ENCODE measurements at places on chromosomes 13 and 19.

- no peak for DNase-seq
Observed at GRCh38 chr13:112892426-112893206, 76.4 kb upstream of the MCF2L start.

DNA sequence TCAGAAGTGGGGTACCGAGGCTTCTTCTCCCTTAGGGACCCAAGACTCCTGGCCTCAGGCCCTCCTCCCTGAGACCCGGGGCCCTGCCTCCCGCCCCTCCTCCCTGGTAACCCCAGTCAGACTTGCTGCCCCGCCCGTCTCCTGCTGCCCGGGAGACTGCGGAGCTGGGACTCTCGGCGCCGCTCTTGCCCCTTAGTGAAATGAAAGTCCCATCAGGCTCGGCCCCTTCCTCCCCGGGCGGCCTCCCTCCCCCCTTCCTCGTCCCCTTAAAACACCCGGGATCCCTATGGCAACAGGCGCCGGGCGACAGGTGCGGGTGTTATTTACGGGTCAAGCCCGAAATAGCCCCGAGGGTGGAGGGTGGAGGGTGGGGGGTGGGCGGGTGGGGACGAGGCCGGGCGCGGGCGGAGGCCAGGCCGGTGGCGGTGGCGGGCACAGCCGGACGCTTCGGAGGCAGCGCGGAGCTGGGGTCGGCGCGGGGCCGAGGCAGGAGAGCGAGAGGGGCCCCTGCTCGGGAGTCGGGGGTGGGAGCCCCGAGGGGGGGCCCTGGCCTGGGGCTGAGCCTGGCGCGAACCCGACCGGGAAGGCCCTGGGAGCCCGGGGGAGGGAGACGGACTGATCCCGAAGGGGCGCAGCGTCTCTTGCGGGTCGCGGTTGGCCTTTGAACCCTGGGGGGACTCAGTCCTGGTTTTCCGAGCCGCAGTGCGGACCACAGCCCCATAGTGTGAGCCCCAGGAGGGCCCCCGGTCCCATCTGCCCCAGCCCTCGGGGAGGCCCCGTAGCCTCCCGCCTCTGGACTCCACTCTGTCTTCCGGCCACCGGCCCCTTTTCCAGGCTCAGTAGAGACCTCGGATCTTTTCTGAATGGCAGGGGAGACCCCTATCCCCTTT, at the start of gene CACNG6:
CACNG6 (plus strand) TSS at position 414 of the 890 bp plus-strand sequence. CDS start 1,241 bp downstream, outside the sequence.
- no peak for DNase-seq

- no peak for DNase-seq
Observed at GRCh38 chr13:40984668-40985366, 34.3 kb downstream of the ELF1 start.

DNA sequence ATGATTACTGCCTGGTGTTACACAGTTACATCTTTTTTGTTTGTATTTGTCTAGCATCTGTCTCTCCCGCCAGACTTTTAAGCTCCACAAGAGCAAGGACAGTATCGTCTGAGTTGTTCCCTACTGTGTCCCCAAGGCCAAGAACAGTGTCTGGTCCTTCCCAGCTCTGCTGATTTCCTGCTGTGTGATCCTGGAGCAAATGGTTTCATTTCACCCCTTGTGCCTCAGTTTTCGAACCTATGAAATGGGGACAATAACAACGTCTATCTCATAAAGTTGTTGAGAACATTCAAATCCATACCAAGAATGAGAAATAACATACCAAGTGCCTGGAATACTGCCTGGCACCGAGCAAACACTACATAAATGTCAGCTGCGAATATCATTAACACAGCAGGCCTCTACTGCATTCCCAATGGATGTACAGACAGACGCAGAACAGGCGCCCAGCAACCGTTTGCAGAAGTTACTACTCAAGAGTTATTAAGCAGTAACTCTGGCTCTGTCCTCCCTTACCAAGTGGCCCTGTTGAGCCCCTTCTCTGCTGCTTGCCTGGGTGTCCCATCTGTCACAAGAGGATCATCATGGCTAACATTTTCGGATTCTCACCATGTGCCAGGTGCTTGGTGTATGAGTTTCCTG, 11.4 kb downstream of the XRCC1 start:
- DNase-seq, result no peak

DNA sequence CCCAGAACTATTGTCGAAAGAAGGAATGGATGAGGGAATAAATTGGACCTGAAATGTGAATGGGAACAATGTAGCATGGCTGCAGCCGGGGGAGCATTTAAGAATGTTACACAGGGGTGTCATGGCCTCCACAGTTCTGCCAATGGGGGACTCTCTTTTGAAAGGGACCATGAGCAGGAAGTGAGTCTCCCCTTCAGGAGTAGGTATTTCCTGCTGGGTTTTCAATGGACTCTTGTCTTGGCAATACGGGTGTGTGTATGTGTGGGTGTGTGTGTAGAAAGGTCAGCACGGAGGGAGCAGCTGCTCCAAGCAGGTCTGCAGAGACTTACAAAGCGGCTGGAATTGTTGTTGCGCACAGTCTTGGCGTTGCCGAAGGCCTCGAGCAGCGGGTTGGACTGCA, 24.4 kb downstream of the MYO1F start:
- no peak for DNase-seq

DNA sequence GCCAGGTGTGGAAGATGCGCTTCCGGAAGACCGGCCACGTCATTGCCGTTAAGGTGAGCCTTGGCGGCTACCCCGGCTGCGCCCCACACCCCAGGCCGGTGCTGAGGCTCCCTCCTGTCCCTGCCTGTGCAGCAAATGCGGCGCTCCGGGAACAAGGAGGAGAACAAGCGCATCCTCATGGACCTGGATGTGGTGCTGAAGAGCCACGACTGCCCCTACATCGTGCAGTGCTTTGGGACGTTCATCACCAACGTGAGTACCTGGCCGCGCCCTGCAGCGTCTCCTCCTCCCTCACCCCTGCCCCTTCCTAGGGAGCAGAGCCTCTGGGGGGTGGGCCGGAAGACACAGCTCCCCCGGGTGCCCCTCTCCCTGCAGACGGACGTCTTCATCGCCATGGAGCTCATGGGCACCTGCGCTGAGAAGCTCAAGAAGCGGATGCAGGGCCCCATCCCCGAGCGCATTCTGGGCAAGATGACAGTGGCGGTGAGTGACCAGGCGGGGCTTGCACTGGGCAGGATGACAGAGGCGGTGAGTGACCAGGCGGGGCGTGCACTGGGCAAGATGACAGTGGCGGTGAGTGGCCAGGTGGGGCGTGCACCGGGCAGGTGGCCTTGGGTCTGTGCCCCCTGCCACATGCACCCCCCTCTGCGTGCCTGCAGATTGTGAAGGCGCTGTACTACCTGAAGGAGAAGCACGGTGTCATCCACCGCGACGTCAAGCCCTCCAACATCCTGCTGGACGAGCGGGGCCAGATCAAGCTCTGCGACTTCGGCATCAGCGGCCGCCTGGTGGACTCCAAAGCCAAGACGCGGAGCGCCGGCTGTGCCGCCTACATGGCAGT, 4.1 kb upstream of the TGFBR3L start:
- DNase-seq, result no peak

- DNase-seq, result no peak
Observed at GRCh38 chr19:2732157-2732725, 7.6 kb downstream of the SLC39A3 start.

GRCh38 chr19:47303966-47304365, 5.7 kb upstream of the C5AR1 start:
- DNase-seq, result no peak

DNA sequence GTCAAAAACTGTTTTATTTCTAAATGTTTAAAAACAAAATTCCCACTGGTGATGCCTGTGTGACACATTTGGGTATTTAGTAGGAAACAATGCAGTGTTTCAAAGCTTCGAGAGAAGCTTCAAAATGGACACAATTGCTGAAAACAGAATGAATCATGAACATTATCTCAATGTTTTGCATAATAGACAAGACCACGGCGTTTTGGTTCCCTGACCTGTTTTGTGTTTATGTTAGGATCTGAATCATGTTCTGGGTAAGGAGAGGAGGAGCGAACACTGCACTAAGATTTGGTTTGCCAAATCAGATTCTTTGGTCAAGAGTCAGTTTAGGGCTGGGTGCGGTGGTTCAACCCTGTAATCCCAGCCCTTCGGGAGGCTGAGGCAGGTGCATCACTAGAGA, 42.2 kb downstream of the IFT88 start:
- no peak for DNase-seq

- no peak for DNase-seq
Observed at GRCh38 chr19:6378041-6378440, 2.3 kb upstream of the PSPN start.

- DNase-seq, result no peak
Observed at GRCh38 chr13:99389520-99390304, 82.5 kb upstream of the GPR183 start.

DNA sequence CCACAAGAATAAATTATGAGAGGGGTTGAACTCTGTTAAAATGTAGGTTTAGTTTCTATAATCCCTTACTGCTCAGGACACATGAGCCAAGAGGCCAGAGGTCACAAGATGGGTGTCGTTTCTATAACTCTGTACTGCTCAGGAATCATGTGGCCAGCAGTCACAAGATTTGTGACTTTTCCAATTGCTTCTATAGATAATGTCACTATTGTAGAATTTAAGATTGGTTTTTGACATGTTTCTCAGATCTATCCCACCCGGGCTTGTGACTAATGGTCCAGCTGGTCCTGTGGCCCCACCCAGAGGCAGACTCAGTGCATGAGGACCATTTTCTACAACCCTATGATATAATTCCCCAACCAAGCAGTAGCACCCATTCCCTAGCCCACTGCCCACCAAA, 662.0 kb upstream of the KLF12 start:
- DNase-seq, result no peak

DNA sequence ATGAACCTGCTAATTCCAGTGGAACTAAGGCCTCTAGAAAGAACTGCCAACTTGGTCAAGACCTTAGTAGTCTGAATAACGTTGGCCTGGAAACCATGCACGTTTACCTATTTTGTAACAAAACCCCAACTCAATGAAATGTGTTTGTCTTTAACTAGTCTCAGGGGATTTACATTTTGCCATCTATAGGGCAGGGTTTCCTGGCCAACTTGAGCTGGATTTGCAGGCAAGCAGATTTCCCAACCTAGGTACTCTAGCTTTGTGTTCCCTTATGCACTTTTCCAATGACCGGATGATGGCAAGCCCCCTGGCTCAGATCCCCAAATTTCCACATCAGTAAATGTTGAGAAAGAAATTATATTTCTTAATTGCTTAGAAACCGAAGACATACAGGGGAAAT, 114.5 kb downstream of the IRS2 start:
- no peak for DNase-seq

DNA sequence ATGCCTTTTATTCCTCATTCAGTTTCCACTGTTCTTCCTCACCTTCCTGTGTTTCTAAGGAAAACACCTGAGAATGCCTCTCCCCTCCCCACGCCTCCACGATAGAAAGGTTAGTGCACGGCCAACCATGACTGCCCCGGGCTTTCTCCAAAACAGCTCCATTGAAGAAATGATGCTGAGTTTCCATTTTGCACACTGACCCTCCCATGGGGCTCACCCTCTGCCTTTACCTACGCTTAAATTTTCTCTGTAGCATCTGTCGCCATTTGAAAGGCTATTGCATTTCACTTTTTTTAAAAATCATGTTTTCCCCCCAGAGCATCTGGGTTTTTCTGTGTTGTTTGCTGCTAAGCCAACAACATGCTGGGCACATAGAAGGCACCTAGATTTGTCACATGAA, 48.2 kb downstream of the ABCC4 start:
- DNase-seq, result no peak

DNA sequence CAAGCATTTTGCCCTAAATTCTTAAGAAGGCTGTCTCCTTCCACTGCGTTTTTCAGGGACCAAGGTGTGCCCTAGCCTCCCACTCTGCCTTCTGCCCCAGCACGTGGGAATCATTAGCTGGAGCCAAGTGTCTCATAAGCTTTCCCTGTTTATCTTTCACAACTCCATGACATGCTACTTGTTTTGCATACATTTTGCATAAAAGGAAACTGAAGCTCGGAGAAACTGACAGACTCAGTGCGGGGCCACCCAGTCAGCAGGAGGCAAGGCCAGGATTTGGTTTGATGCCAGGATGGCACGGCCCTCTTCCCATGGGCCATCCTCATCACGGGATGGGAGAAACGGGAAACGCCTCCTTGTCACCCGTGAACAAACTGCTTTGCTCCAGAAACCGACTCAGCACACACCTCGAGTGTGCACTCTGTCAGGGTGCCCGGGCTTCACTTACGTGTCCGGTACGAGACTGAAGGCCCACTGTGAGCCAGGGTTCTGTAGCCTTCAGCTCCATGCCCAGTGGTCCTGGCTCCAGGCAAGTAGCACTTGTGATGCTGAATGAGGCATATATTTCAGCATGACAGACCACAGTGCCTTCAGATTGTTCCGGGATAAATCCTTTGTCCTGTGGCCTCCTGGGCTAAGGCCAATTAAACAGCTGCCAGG, 9.6 kb downstream of the CEBPA start:
- DNase-seq, result no peak

GRCh38 chr19:17101686-17102628, 26.4 kb downstream of the MYO9B start:
- no peak for DNase-seq

DNA sequence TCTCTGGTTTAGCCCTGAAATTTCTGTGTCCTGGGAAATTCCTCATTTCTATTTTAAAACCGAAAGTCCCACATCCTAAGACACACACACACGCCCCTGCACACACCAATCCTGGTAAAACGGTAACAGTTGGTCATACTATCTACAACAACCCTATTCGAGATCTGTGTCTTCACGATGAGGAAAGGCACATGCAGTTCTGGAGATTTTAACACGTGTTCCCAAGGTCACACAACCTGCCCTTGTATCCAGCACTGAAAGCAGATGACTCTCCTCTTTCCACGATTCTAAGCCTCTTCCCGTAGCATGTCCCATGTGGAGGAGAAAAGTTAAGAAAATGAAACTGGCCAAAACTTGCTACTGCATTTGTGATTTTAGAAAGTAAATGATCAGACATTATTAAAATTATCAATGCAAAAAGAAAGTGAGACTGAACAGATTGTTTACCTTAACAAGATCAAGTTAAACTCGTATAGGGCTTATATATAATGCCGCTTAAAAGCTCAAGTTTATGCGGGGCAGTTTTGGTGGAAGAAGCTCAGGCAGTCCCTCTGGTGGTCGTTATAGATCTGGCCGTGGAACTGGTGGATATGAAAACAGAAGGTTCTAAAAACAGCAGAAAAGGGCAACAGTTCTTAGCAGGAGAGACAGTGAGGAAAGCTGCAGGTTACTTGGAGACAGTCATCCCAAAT, 32.7 kb downstream of the VSTM1 start:
- no peak for DNase-seq

- no peak for DNase-seq
Observed at GRCh38 chr13:37656247-37656940, 57.8 kb upstream of the POSTN start.

DNA sequence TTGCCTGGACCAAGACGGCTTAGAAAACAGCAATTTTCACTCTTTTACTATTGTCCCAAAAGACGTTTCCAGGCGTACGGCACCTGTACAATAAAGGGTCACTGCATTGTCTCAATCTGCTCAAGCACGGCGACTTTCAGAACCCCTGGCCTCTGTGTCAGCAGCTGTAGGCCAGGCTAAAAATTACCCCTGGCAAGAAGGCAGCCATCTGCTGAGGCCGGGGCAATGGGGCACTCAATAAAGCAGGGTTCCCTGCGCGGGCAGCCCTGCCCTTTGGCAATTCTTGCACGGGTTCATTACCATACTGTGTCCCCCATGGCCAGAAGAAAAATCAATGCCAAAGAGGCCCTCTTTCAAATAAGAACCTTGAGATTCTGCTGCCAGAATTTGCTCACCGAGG, 52.1 kb downstream of the STK24 start:
- no peak for DNase-seq

Data from T-helper 22 cell (primary cell).